NCI-H1417 (cell line): ENCODE measurements at places on chromosomes 1 and 21.

- DNase-seq, result no peak
Observed at GRCh38 chr1:10054465-10054864, 21.7 kb downstream of the UBE4B start.

DNA sequence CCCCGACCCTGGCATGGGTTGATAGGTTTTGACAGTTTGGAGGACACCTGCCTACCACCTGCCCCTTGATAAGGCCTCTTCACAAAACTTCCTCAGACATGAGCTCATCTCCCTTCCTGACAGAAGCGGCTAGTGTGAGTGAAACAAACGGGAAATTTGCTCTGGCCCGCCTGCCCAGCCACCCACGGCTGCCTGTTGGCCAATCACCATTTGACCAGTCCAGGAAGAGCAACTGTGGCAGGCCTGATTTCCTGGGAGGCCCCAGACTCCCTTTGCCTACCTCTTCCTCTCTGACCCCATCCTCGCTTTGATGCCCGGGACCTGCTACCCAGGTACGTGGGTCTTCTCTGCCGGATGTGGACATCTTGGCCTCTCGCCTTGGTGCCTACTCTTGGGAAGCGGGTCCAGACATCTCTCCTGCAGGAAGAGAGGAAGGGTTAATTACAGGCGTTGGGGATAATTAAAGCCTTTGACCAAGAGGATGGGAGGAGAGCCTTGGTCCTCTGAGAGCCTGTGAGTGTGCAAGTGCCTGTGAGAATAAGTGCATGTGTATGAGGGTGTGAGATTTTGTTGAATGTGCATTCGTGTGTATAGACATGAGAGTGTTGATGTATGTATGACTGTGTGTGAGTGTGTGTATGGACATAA is 1.1 kb upstream of the EPHA2 start:
- DNase-seq, result no peak

- no peak for DNase-seq
Observed at GRCh38 chr21:45618846-45619485, 24.6 kb upstream of the PCBP3 start.

DNA sequence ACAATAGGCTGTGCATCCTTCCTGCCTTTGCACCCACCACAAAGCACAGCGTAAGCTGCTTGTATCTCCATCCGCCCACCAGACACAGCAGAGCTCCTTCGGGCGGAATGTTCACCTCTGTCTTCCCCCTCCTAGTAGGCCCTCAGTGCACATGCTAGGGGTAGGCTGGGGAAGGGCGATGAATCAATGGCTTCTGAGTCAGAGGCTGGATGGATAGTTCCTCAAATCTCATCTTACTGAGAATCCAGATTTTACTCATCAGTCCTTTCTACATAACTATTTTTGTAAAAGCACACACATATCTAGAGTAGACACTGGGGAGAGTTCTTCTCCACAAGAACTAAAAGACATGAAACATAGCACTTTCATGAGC is 73.8 kb downstream of the BCAR3 start:
- no peak for DNase-seq

GRCh38 chr21:44462086-44462833 is 7.0 kb downstream of the LRRC3 start:
- no peak for DNase-seq

GRCh38 chr1:7098641-7099040 is 313.4 kb downstream of the CAMTA1 start:
- no peak for DNase-seq

DNA sequence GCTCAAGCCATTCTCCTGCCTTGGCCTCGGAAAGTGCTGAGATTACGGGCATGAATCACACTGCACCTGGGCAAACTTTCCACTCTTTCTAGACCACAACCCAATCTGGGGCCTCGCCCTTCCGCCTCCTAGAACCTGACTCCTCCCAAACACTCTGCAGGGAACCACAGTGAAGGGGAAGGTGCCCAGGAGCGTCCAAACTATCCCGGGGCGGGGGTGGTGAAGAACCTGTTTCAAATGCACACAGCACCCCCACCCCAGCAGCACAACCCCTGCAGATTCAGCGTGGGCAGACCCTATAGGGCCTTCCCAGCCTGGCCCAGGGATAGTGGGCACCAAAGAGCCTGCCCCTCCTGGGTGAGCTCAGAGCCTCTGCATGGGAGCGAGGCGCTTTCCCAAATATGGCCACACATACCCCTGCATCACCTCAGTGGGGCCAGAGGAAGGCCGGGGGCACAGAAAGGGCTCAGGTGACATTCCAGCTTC is 86.9 kb downstream of the STUM start:
- DNase-seq, result no peak

DNA sequence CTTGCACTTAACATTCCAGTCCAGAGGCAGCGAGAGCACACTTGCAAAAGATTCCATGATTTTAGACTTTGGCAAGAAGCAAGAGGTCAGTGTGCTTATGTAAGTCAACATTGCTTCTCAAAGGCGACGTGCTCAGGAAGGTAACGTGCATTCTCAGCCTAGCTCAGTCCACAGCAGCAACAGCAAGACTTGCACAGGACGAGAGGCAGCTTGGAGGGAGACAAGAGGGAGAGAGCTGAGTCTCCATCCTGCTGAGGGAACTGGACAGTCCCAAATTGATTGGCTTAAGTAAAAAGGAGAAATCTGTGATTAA is 56.5 kb downstream of the PTP4A2 start:
- DNase-seq, result no peak

GRCh38 chr1:6423321-6423999 is 1.1 kb upstream of the ESPN start:
- DNase-seq, result peak; percentile 67

GRCh38 chr1:150173141-150173585 is 23.4 kb downstream of the PLEKHO1 start:
- no peak for DNase-seq

- DNase-seq, result no peak
Observed at GRCh38 chr1:11379851-11380250, 99.1 kb upstream of the DISP3 start.
